Central memory CD8-positive, alpha-beta T cell (primary cell): ENCODE measurements at places on chromosomes 5 and 9.

- H3K27me3 ChIP-seq: peaks cover 9% of the 10 kb centered on the region
- no peaks in the 10 kb centered on the region for H3K4me1 ChIP-seq
- no peak overlapping the region for H3K27ac ChIP-seq
- no peak overlapping the region for H3K4me3 ChIP-seq
- H3K36me3 ChIP-seq: no peaks in the 10 kb centered on the region
Measured at GRCh38 chr5:31707329-31707728, 68.4 kb downstream of the PDZD2 start.

- no peak overlapping the region for H3K4me3 ChIP-seq
- H3K27me3 ChIP-seq: no peaks in the 10 kb centered on the region
- no peaks in the 10 kb centered on the region for H3K4me1 ChIP-seq
Measured at GRCh38 chr9:95443301-95443700, 73.5 kb downstream of the PTCH1 start.

DNA sequence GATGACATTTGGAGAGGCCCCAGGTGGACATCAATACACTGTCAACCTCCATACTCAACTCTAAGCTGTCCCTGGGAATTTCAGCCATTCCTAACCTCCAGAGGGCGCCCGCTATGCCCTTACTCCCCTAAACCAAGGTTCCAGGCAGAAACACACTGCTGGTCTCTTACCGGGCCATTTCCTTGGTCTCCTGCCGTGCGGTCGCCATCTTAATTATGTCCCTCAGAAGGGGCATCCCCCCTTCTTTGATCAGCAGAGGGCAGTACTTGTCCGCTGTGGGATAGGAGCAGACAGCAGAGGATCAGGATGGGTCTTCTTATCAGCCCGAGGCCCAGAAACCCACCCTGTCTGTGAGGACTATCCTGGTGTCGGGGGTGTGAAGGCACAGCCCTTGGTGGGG, 9.3 kb upstream of the ZDHHC12 start:
- H3K27me3 ChIP-seq: no peaks in the 10 kb centered on the region
- no peak overlapping the region for H3K27ac ChIP-seq
- no peak overlapping the region for H3K4me3 ChIP-seq

GRCh38 chr9:125529589-125530515, 177.2 kb downstream of the MAPKAP1 start:
- peaks cover 19% of the 10 kb centered on the region for H3K4me1 ChIP-seq
- no peaks in the 10 kb centered on the region for H3K27me3 ChIP-seq

DNA sequence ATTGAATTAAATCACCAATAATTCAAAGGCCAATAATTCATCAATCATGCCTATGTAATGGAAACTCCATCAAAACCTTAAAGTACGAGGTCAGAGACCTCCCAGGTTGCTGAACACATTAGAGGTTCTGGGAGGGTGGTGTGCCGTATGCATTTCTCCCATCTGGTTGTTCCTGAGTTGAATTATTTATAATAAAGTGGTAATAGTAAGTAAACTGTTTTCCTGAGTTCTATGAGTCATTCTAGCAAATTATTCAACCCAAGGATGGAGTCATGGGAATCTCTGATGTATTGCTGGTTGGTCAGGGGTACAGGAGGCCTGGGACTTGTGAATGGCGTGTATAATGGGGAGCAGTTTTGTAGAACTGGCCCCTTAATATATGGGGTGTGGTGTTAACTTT, 191.7 kb downstream of the CARTPT start:
- no peak for DNase-seq
- no peaks in the 10 kb centered on the region for H3K4me1 ChIP-seq
- no peak overlapping the region for H3K27ac ChIP-seq
- H3K27me3 ChIP-seq: peaks cover 34% of the 10 kb centered on the region
- no peak overlapping the region for H3K4me3 ChIP-seq

DNA sequence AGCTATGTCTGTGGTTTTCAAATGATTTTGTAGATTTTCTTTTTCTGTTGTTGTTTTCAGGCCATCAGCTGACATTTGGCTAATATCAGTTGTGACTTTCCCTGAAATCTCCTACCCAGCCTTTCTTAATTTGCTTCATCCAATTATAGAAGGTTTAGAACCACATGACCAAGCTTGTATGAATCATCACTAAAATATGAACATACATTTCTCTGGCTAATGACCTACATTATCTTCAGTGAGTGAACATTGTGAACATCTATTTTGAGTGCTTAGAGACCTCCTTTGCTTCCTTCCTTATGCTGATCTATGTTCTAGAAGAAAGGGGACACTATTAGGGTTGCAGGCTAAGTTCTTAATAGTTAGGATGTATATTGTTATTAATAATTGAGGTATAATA, 532.5 kb downstream of the RAB3C start:
- H3K27me3 ChIP-seq: no peaks in the 10 kb centered on the region
- no peak overlapping the region for H3K27ac ChIP-seq
- no peaks in the 10 kb centered on the region for H3K4me1 ChIP-seq
- DNase-seq: no peak
- H3K4me3 ChIP-seq: no peak overlapping the region

- peaks cover 13% of the 10 kb centered on the region for H3K27me3 ChIP-seq
- no peak overlapping the region for H3K4me3 ChIP-seq
- peaks cover 4% of the 10 kb centered on the region for H3K4me1 ChIP-seq
- H3K27ac ChIP-seq: no peak overlapping the region
- DNase-seq: no peak
Measured at GRCh38 chr9:91933556-91934352, 16.3 kb downstream of the ROR2 start.

GRCh38 chr9:131402073-131402472, 8.2 kb downstream of the PRRC2B start:
- DNase-seq: no peak
- H3K27me3 ChIP-seq: no peaks in the 10 kb centered on the region
- peak overlapping the region; percentile 55 for H3K4me3 ChIP-seq
- peaks cover 86% of the 10 kb centered on the region for H3K4me1 ChIP-seq
- H3K36me3 ChIP-seq: peaks cover 31% of the 10 kb centered on the region

GRCh38 chr9:108919517-108919916, 14.4 kb downstream of the ELP1 start:
- no peak overlapping the region for H3K27ac ChIP-seq
- DNase-seq: no peak
- H3K4me3 ChIP-seq: no peak overlapping the region
- peaks cover 63% of the 10 kb centered on the region for H3K36me3 ChIP-seq

DNA sequence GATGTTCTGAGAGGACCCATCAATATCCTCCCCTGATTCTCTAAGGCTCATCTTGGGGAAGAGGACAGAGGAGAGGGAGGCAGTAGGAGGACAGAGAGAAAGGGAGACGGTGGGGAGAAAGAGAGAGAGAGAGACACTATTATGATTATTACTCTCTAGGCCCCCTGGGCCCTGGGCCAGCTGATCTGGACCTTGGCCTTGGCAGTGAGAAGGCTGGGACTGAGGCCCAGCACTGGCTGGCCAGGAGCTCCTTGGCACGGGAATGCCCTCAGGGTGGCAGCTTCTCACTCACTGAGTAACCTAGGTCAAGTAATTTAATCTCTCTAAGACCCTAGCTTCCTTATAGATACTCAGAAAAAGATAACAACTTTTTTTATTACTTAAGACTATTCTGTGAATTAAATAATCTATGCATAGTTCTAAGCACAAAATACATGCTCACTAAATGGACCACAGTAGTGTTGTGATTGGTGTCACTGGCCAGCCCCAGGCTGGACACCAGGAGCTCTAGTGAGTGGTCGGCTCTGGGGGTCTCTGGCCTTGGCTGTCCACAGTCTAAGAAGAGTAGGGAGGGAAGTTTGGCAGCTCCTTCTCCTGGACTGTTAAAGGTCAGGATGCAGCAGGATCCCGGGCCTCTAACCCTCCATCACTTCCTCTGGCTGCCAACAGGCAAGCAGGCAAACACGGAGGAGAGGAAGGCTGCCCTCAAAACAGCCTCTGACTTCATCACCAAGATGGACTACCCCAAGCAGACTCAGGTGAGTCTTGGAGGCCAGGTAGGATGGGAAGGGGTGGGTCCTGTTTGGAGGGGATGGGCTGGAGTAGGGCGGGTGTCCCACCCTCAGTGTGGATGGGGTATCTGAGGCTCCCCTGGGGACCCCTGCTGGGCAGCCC, 50.0 kb downstream of the GSN start:
- no peak overlapping the region for H3K27ac ChIP-seq
- no peak for DNase-seq
- H3K27me3 ChIP-seq: no peaks in the 10 kb centered on the region
- peaks cover 27% of the 10 kb centered on the region for H3K4me1 ChIP-seq

- H3K36me3 ChIP-seq: no peaks in the 10 kb centered on the region
- peaks cover 7% of the 10 kb centered on the region for H3K4me1 ChIP-seq
- no peak for DNase-seq
- H3K27ac ChIP-seq: no peak overlapping the region
Measured at GRCh38 chr9:132505991-132506655, 76.3 kb upstream of the BARHL1 start.

GRCh38 chr5:115418788-115419187, 122.3 kb upstream of the CCDC112 start:
- H3K27ac ChIP-seq: no peak overlapping the region
- DNase-seq: no peak
- H3K4me1 ChIP-seq: no peaks in the 10 kb centered on the region
- no peaks in the 10 kb centered on the region for H3K27me3 ChIP-seq
- H3K4me3 ChIP-seq: no peak overlapping the region

- no peak for DNase-seq
- H3K4me1 ChIP-seq: no peaks in the 10 kb centered on the region
- no peaks in the 10 kb centered on the region for H3K27me3 ChIP-seq
- no peak overlapping the region for H3K27ac ChIP-seq
- no peak overlapping the region for H3K4me3 ChIP-seq
Measured at GRCh38 chr5:8714861-8715260, 831.0 kb downstream of the SEMA5A start.

- DNase-seq: no peak
- peak overlapping the region; percentile 59 for H3K27ac ChIP-seq
- peaks cover 1% of the 10 kb centered on the region for H3K36me3 ChIP-seq
- H3K27me3 ChIP-seq: no peaks in the 10 kb centered on the region
- no peak overlapping the region for H3K4me3 ChIP-seq
- peaks cover 10% of the 10 kb centered on the region for H3K4me1 ChIP-seq
Measured at GRCh38 chr9:125839317-125839716, 92.1 kb downstream of the PBX3 start.

DNA sequence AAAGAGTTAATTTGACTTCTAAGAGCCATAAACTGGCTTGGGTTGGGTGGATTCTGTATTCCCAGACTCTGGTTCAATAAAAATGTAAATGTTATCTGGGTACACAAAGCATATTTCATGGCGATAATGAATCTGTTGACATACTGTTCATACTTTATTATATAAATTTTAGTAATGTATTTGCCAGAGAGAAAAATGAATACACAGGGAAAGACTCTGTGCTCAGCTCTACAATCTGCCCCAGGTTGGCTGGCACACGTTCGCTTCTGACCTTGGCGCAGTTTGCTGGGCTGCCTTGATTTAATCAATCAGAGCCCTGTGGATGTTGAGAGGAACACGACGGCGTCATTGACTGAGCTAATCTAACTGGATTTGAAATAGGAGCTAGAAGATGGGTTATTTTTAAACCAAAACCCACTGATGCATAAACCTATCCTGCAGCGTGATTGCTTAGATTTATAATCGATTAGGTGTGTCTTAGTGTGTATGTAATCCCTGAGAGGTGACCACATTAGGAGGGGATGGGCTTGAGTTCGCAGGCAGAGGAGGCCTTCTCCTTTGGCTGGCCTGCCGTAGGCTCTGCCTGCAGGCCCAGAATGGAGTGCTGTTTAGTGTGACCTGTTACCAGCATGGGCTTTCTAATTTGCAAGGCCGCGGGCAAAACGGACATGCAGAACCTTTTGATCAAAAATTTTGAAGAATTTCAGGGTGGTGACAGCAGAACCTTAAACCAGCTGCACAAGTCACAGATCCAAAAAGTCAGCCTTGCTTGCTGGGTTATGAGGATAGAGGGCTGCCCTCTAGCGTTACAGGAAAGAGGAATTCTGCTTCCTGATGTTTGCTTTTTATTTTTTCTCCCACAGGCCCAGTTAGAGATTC, 3.9 kb upstream of the ADCY2 start:
- H3K4me3 ChIP-seq: no peak overlapping the region
- no peaks in the 10 kb centered on the region for H3K36me3 ChIP-seq
- peaks cover 18% of the 10 kb centered on the region for H3K27me3 ChIP-seq
- H3K4me1 ChIP-seq: no peaks in the 10 kb centered on the region

GRCh38 chr5:126359884-126360283, 63.3 kb upstream of the GRAMD2B start:
- H3K27me3 ChIP-seq: no peaks in the 10 kb centered on the region
- no peaks in the 10 kb centered on the region for H3K4me1 ChIP-seq
- no peak for DNase-seq
- H3K4me3 ChIP-seq: no peak overlapping the region

GRCh38 chr5:141870228-141870627, 8.0 kb downstream of the PCDH1 start:
- DNase-seq: no peak
- H3K27me3 ChIP-seq: peaks cover 58% of the 10 kb centered on the region
- H3K27ac ChIP-seq: no peak overlapping the region
- H3K4me3 ChIP-seq: no peak overlapping the region
